Activated CD8-positive, alpha-beta T cell treated with anti-CD3 and anti-CD28 coated beads for 36 hours (primary cell): ENCODE measurements at places on chromosomes 7 and 10. TPM values are rescaled to one million over a fixed set of nuclear protein-coding genes. Genes with fewer than 3 reads are reported as not detected.

EN2 gene
- not detected for total RNA-seq

MSRB2 gene
- total RNA-seq = 9.1 TPM

PGAM2 gene
- 0.49 TPM for total RNA-seq

CLDN3 gene
- not detected for total RNA-seq

OR2A12 gene
- total RNA-seq = not detected

ABCB4 gene
- not detected for total RNA-seq

SFXN2 gene
- total RNA-seq = 16.3 TPM

URGCP gene
- total RNA-seq = 18.8 TPM

MYOZ1 gene
- not detected for total RNA-seq

ACTL6B gene
- not detected for total RNA-seq

DNA sequence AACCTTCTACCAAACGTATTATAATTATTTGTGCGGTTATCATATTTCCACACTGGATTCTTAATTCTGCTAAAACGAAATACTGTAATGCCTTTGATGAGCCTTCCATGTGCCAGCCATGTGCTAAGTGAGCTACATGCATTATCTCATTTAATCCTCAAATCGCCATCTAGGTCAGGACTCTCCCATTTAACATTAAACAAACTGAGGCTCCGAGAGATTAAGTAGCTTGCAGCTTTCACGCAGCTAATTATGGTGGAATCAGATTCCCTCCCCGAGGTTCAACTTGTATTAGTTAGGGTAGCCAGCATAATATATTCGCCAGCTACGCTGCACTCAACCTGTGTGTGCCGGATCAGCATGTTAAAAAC lies 798 bp upstream of the TSPAN33 start:
- no peak for DNase-seq
- peaks cover 11% of the 10 kb centered on the region for H3K27me3 ChIP-seq
- peaks cover 14% of the 10 kb centered on the region for H3K4me1 ChIP-seq
- peak overlapping the region; percentile 85 for H3K4me3 ChIP-seq

- no peak for DNase-seq
- no peak overlapping the region for H3K27ac ChIP-seq
- no peaks in the 10 kb centered on the region for H3K4me1 ChIP-seq
- H3K27me3 ChIP-seq = no peaks in the 10 kb centered on the region
- no peaks in the 10 kb centered on the region for H3K36me3 ChIP-seq
Measured at GRCh38 chr10:13732465-13732881, 145.7 kb downstream of the PRPF18 start.

DNA sequence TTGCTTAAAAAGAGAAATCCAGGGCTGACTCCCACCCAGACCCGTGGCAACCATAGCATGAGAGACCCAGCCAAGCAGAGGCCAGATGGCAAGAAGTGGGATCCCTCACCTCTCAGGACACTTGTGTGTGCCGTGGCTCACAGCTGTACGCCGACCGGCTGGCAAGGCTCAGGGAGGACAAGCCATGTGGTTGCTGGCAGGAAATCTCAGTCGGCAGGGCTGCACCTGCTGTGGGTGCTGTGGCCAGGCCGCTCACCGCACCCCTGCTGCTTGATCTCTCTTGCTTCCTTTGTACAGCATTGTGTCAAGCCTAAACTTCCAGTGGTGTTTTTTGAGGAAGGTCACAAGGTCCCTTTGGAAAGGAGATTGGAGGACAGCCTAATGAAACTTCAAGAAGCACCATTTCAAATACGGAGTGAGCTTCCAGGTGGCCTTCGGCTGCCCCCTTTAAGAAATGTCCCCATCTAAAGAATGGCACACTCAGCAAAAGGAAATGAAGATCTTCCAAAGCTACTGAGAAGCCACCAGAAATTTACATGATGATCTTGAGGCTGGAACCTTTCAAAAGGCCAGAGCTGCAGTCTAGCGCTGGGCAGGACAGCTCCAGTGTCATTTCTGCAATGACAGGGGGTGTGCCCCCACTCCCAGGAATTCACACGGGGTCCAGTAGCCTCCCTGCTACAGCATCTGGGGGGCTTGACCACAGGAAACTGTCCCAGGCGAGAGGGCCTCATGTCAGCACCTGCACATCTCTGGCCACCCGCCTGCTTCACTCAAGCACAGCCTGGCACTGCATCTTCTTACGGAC lies 409.0 kb upstream of the MGMT start:
- H3K27me3 ChIP-seq = no peaks in the 10 kb centered on the region
- no peaks in the 10 kb centered on the region for H3K36me3 ChIP-seq
- H3K4me1 ChIP-seq = peaks cover 24% of the 10 kb centered on the region
- DNase-seq = peak; percentile 68
- no peak overlapping the region for H3K27ac ChIP-seq
- no peak overlapping the region for H3K4me3 ChIP-seq

GRCh38 chr7:13946181-13946580 lies 43.3 kb downstream of the ETV1 start:
- no peak overlapping the region for H3K27ac ChIP-seq
- H3K36me3 ChIP-seq = no peaks in the 10 kb centered on the region
- DNase-seq = no peak

DNA sequence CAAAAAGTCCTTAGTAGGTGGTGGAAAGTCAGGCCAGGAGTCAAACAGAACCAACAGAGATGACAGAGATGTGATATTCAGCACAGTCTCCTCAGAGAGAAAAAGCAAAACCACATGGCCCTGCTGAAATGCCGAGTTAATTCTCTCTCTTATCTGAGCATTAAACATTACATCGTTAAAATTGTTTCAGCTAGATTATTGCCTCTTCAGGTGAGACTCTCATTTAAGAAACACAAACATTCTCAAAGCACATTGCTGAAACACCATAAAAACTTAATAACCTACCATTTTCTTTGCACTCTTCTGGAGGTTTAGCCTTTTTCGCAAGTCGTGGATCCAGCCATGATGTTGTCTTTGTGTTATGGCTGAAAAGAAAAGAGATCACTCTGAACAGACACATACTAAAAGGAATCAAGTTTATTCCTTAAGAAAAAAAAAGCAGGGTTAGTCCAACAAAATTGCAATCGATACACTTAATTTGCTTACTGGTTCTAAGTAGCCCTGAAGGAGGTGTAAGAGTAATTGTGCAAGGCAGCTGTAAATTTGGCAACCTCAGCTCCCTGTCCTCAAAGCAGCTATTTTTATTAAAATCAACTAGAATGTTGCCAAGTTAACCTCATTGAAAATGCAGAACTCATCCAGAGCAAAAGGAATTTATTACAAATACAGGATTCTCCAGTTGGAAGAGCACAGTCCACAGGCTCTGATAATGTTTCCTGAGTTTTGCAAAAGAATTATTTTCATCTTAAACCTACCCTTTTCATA lies 691.1 kb downstream of the PHTF2 start:
- no peaks in the 10 kb centered on the region for H3K36me3 ChIP-seq
- no peak overlapping the region for H3K4me3 ChIP-seq
- no peaks in the 10 kb centered on the region for H3K27me3 ChIP-seq
- DNase-seq = no peak
- no peak overlapping the region for H3K27ac ChIP-seq

DNA sequence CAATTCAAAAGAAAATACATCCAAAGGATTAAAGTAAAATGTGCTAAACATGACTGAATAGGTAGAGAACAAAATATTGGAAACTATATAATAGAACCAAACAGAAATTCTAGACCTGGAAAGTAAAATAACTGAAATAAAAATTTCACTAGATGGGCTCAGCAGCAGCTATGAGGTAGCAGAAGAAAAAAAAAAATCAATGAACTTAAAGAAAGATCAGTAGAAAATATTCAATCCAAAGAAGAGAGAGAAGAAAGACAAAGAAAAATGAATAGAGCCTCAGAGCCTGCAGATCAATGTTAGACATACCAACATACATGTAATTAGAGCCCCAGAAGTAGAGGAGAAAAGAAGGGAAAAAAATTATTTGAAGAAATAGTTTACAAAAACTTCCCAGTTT lies 129.6 kb upstream of the RNF32 start:
- no peak overlapping the region for H3K27ac ChIP-seq
- H3K4me1 ChIP-seq = no peaks in the 10 kb centered on the region
- no peaks in the 10 kb centered on the region for H3K36me3 ChIP-seq

- no peaks in the 10 kb centered on the region for H3K27me3 ChIP-seq
- peak; percentile 48 for DNase-seq
- H3K4me1 ChIP-seq = peaks cover 63% of the 10 kb centered on the region
- peak overlapping the region; percentile 74 for H3K27ac ChIP-seq
- peaks cover 32% of the 10 kb centered on the region for H3K36me3 ChIP-seq
- H3K4me3 ChIP-seq = peak overlapping the region; percentile 27
Measured at GRCh38 chr10:26799342-26799741, 61.4 kb downstream of the ABI1 start.

- H3K27me3 ChIP-seq = no peaks in the 10 kb centered on the region
- H3K36me3 ChIP-seq = peaks cover 41% of the 10 kb centered on the region
- DNase-seq = peak; percentile 81
- peak overlapping the region; percentile 98 for H3K27ac ChIP-seq
- peaks cover 69% of the 10 kb centered on the region for H3K4me1 ChIP-seq
- H3K4me3 ChIP-seq = peak overlapping the region; percentile 94
Measured at GRCh38 chr10:59905066-59905730, 1.2 kb downstream of the CCDC6 start.

DNA sequence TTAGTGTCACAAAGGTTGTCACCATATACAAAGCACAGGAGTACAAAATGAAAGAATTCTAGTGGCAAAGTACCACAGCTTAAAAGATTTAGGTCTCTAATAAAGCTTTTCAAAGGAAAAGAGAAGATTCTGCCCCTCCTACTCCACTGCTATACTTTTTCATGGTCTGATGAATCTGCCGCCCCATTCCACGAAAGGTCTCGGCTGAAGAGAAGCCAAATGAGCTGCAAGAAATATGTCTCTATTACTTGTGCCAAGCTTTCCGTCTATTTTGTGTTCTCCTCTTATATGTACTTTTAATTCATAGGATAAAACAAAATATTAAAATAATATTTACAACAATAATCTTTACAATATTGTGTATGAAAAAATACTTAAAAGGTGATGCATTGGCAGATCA lies 222.6 kb downstream of the ANK3 start:
- H3K36me3 ChIP-seq = no peaks in the 10 kb centered on the region
- H3K27ac ChIP-seq = no peak overlapping the region
- peaks cover 3% of the 10 kb centered on the region for H3K27me3 ChIP-seq
- DNase-seq = no peak

DNA sequence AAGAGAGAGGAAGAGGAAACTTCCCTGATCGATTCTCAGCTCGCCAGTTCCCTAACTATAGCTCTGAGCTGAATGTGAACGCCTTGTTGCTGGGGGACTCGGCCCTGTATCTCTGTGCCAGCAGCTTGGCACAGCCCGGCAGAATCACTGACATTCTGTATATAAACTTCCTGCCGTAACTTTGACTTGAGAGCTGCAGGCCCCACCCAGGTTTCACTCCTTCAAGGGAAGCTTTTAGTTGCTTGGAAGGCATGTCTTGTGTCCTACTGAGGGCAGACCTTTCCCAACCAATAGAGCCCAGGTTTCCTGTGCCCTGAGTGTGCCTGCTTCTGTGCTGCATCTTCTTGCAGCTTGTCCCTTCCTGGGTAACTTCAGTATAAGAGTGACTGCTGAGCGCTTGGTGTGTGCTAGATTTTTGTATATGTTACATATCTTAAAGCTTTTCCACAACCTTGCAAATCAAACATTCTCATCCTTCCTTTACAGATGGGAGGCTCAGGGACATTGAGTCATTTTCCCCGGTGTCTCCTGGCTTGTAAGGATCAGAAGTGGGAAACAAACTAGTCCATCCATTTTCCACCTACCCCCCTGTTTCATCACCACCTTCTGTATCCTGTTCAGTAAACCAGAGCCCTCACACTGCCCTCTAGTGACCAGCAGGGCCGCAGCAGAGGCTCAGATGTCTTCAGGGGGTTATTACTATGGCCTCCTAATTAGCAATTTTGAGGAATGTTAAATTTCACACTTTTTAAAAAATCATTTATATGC lies 225.2 kb upstream of the PRSS58 start:
- H3K4me1 ChIP-seq = peaks cover 47% of the 10 kb centered on the region
- H3K27ac ChIP-seq = peak overlapping the region; percentile 94
- peak overlapping the region; percentile 31 for H3K4me3 ChIP-seq
- no peaks in the 10 kb centered on the region for H3K36me3 ChIP-seq

DNA sequence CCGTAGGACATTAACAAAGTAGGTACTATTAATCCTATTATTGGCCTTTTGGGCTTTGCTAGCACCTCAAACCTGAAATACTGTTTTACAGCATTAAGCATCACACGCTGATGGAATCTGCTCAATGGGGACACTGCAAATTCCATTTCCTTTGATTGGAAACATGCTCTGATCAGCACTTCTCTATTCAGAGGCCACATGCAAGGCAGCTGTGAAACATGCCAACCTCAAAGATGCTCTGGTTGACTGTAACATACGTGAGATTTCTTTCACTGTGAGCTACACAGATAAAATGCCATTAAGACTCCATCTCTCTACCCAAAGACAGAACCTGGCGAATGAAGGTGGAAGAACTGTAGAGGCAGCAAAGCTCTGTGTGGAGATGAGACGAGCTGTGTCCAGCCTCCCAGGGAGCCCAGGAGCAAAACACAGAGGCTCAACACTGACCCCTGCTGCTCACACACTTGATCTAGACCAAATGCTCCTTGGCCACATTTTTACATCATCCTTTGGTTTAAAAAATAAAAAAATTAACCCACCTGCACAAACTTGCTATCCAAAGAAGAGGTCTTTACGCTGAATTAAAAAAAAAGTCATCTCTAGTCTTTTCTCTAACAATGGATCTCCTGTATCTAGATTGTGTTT lies 8.0 kb downstream of the RSU1 start:
- peaks cover 15% of the 10 kb centered on the region for H3K36me3 ChIP-seq
- peaks cover 20% of the 10 kb centered on the region for H3K4me1 ChIP-seq
- DNase-seq = peak; percentile 83
- no peak overlapping the region for H3K27ac ChIP-seq

DNA sequence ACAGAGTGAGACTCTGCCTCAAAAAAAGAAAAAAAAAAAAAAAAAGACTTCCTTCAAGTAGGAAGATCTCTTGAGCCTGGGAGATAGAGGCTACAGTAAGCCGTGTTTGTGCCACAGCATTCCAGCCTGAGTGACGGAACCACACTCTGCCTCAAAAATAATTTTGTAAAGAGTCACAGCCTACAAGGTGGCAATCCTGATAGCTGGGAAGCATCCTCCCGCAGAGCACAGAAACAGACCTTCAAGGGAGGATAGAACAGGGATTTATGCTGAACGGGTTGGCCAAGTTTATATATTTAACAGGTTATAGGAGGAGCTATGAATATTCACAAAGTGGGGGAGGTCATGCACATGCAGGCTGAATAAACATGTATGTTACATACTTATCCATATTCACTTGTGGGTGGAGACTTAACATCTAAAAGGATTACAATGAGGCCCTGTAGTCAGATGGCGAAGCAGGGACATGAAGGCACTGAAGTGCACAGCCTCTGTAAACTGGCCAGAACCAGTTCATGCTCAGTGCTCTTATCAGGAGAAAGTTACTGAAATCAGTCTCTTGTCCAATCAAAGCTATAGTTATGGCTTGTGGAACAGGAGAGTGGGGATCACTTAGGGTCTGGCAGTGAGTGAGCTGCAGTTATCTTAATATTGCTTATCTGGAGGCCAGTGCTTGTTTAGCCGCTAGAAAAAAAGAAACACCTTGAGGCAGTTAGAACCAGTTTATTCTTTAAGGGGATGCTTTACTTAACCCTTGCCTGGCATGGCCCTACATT lies 6.8 kb downstream of the LMBR1 start:
- H3K36me3 ChIP-seq = peaks cover 44% of the 10 kb centered on the region
- H3K4me1 ChIP-seq = peaks cover 41% of the 10 kb centered on the region
- DNase-seq = no peak
- H3K27me3 ChIP-seq = no peaks in the 10 kb centered on the region
- no peak overlapping the region for H3K4me3 ChIP-seq
- no peak overlapping the region for H3K27ac ChIP-seq

- H3K4me1 ChIP-seq = peaks cover 13% of the 10 kb centered on the region
- H3K4me3 ChIP-seq = no peak overlapping the region
- H3K36me3 ChIP-seq = no peaks in the 10 kb centered on the region
- no peak for DNase-seq
- H3K27ac ChIP-seq = no peak overlapping the region
Measured at GRCh38 chr10:70892631-70893030, 4.3 kb upstream of the PCBD1 start.
